ENCODE measurements at places on chromosomes 12 and 14. TPM values are rescaled to one million over a fixed set of nuclear protein-coding genes. Genes with fewer than 3 reads are reported as not detected.

DNA sequence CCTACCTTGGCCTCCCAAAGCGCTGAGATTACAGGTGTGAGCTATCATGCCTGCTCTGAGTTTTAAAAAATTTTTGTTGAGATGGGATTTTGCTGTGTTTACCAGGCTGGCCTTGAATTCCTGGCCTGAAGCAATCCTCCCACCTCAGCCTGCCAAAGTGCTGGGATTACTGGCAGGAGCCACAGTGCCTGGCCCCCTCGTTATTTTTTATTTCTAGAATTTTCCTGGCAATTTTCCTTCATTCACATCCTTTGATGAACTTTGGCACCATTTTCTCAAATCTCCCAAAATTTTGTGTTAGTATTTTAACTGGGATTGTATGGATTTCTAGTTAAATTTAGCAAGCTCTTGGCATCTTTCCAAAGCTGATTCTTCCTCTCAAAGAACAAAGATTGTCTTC, 24.6 kb upstream of the SCARB1 start:
- DNase-seq = no peak

- no peak for DNase-seq
Observed at GRCh38 chr12:19925841-19926240, 442.5 kb upstream of the PDE3A start.

- DNase-seq = no peak
Observed at GRCh38 chr12:3670083-3670620, 82.8 kb downstream of the CRACR2A start.

- no peak for DNase-seq
Observed at GRCh38 chr14:88351966-88352691, 29.1 kb upstream of the KCNK10 start.

- no peak for DNase-seq
Observed at GRCh38 chr14:61973981-61974380, 211.8 kb downstream of the SNAPC1 start.

Gene OR6C4
- total RNA-seq = not detected

Gene SYNDIG1L
- 0.76 TPM for total RNA-seq

Gene SIX6
- 0.07 TPM for total RNA-seq

Gene EEF1AKMT3
- total RNA-seq = 3.6 TPM

Gene GALNT16
- 1.2 TPM for total RNA-seq

Data from H7 (cell line).